ENCODE measurements at places on chromosomes 11 and 22.

DNA sequence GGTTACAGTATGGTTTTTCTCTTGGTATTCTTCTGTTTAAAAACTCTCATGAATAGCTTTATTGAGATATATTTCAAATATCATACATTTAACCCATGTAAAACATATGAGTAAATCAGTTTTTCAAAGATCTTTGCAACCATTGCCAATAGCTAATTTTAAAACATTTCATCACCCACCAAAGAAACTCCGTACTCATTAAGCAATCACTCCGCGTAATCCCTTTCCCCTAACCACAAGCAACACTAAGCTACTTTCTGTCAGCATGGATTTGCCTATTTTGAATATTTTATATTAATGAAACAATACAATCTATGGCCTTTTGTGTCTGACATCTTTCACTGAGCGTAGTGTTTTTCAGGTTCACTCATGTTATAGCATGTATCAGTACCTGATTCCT is 697.9 kb upstream of the ANO5 start:
- DNase-seq = no peak

DNA sequence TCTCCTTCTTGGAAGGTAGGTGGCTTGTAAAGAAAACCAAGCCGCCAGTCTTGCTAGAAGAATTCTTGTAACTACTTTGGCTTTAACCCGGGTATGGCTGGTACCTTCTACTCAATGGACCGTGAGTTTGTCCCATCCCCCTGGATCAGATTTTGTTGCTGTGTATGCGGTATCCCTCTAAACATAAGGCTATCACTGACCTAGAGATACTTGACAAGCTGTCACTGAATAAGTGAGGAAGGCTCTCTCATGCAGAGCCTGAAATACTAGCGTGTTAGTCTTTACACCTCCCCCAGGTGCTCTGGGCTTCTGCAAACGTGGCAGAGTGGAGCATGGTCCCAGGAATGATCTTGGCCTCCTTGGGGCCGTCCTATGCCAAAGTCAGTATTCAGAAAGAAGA is 34.5 kb downstream of the GLB1L2 start:
- DNase-seq = no peak

DNA sequence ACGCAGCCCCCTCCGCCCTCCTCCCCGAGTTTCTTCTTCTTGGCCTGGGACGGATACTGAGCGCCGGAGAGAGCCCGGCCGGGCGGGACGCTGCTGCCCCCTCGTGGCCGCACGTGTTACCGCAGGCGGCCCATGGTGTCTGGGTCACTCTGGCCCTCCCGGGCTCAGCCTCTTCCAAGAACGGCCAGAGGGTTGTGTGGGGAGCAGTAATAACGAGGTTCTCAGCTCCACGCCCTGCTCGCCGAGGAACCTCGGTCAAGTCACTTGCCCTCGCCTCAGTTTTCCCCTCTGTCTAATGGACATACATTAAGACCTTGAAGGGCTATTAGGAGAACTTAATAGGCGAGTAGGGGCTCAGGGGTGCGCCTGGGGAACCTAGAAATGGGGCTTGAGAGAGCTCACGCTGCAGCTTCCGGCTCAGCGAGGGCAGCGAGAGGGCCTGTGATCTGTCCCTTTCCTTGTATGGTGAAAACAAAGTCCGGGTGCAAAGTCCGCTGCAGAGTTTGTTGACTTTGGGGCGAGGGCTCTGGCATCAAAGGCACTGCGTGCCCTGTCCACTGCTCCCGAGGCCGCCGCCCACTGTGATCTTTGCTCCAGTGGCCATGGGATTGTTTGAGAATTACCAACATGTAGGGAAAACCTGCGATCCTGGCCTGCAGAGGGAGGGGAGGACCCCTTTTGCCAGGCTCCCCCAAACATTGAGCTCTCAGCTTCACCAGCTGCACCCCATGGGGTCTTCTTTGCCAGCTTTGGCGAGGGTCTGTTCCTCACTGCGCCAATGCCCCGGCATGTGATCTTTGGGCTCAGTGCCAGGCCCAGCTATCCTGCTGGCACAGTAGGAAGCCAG is 14.4 kb upstream of the LRP5 start:
- peak; percentile 20 for DNase-seq

GRCh38 chr11:46413760-46414465 is 22.3 kb upstream of the CHRM4 start:
- DNase-seq = no peak

- no peak for DNase-seq
Observed at GRCh38 chr11:130241713-130242112, 73.0 kb downstream of the ZBTB44 start.

DNA sequence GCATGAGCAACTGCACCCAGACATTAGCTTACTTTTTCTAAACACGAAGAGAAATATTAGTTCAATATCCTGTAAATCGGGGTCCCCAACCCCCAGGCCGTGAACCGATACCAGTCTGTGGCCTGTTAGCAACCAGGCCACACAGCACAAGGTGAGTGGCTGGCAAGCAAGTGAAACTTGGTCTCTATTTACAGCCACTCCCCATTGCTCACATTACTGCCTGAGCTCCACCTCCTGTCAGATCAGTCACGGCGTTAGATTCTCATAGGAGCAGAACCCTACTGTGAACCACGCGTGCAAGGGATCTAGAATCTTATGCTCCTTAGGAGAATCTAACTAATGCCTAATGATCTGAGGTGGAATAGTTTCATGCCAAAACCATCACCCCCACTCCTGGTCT is 27.8 kb upstream of the DEPDC7 start:
- DNase-seq = no peak

GRCh38 chr11:123235117-123235655 is 40.1 kb upstream of the CLMP start:
- DNase-seq = no peak

DNA sequence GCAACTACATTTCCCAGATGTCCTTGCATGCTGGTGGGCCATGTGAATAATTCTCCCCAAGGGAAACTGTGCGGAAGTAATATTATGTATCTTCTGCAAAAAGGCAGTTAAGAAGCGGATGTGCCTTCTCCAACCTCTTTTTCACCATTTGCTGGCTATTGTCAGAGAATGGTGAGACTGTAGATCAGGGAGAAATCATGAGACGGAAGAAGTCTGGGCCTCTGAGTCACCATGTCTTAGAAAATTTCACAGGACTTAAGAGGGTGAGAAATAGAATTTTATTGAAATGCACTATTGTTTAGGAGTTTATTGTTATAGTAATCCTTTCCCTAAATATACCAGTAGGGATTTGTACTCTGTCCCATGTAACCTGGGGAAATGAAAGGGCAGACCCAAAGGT is 298.7 kb upstream of the ZC3H12C start:
- DNase-seq = no peak

GRCh38 chr11:123381817-123382554 is 48.1 kb upstream of the GRAMD1B start:
- DNase-seq = no peak

DNA sequence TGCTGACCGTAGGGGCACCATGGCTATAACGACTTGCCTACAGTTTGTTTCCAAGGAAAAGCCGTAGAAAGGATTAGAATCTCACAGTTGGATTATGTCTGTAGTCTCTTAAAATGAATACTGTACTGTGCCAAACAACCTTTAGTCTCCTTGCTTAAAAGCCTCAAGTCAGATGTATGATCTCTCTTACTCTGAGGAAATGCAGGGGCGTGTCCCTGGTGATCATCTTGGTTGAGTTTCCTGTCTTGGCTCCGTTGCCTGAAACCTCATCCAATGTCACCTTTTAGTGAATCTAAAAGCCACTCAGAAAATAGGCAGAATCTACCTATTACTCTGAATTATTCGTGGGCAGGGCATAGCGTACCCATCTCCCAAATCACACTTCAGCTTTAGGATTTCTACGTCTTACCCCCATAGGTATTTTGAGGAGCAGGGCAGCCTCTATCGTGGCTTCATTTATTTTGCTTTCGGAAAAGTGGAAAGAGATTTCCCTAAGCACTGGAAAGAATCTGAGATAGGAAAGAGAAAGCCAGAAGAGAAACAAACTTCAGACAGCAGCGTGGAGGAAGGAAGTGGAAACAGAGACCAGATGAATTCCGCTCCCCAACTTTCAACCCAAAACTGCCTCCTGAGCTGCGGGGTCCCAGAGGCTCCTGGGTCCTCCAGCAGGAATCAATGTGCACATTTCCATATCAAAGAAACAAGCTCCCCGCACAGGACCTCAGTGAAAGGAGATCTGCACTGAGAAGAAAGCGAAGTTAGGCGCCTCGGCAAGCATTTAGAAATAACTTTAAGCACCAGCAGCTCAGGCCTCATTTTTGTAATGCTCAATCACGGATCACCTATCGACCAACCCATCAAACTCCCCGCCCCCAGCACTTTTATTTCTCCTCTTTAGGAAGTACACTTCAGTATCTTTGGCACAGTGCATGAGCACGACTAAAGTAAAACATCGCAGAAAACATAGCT is 245.8 kb downstream of the ETS1 start:
- no peak for DNase-seq

DNA sequence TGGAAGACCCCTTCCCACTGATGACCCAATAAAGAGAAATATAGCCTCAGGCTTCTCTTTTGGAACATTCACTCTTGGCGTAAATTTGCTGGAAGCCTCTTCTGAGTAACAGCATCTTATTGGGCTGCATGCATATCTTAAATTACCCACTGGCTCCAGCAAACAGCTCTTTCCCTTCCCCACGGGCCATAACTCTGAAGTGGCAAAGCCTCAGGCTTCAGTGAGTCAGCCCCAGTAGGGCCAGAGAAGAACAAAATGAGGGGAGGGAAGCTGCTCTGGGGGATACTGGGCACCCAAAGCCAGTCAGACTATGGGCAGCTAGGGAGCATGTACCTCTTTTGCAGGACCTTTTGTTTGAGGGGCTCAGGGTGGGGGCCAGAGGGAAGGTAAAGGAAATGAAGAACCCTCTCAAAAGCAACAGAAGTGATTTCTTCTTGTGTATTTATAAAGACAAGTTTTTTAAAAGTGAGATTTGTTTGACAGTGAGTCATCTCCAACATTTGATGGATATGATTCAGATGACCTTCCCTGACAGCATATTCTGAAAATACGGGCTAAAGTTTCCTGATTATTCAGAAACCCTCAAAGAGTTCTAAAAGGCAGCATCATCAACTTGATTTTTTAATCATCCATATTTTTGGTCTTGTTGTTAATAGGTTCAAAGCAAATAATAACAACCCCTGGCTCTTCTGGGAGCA is 203.4 kb downstream of the KIF18A start:
- DNase-seq = no peak
